Activated CD4-positive, alpha-beta T cell treated with anti-CD3 and anti-CD28 coated beads, Interleukin-10, Interleukin-2, amounts not matched to agents 100 ng/mL and 50 ng/mL, durations not matched to agents 16 hours and 8 hours (primary cell): ENCODE measurements at places on chromosomes 7 and 10.

- no peak for DNase-seq
Measured at GRCh38 chr7:8254667-8255066, 7.3 kb downstream of the ICA1 start.

GRCh38 chr10:92712016-92712889, 22.5 kb downstream of the HHEX start:
- DNase-seq: no peak

DNA sequence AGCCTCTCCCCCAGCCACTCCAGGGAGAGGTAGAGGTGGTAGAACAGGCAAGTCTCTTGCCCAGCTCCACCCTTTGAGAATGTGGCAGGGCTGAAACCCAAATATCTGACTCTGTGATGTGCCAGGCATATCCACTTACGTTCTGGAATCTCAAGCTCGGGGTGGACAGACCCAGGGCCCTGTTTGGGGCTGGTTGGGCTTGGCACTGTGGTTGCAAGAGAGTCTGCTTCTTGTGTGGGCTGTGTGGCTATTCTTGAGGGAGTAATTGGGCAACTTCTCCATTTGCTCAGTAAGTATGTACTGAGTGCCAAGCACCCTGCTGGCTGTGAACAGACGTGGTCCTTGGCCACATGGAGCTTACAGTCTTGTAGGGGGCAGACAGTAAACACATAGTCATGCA, 4.7 kb downstream of the UBTD1 start:
- DNase-seq: no peak

GRCh38 chr7:142175594-142175993, 64.1 kb downstream of the MGAM2 start:
- no peak for DNase-seq

- DNase-seq: no peak
Measured at GRCh38 chr7:96144260-96144526, 177.7 kb downstream of the SLC25A13 start.

DNA sequence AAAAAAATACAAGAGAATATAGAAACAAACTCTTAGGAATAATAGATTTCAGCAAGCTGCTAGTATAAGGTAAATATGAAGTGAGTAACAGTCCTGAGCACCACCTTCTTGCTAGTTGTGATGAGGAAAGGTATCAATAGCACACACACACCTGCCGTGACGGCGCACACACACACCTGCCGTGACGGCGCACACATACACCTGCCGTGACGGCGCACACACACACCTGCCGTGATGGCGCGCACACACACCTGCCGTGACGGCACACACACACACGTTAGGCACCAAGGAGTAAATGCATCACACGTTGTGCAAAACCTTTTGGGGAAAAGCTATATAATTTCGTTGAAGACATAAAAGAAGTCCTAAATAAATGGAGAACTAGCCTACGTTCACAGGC, 4.7 kb upstream of the JAKMIP3 start:
- no peak for DNase-seq

DNA sequence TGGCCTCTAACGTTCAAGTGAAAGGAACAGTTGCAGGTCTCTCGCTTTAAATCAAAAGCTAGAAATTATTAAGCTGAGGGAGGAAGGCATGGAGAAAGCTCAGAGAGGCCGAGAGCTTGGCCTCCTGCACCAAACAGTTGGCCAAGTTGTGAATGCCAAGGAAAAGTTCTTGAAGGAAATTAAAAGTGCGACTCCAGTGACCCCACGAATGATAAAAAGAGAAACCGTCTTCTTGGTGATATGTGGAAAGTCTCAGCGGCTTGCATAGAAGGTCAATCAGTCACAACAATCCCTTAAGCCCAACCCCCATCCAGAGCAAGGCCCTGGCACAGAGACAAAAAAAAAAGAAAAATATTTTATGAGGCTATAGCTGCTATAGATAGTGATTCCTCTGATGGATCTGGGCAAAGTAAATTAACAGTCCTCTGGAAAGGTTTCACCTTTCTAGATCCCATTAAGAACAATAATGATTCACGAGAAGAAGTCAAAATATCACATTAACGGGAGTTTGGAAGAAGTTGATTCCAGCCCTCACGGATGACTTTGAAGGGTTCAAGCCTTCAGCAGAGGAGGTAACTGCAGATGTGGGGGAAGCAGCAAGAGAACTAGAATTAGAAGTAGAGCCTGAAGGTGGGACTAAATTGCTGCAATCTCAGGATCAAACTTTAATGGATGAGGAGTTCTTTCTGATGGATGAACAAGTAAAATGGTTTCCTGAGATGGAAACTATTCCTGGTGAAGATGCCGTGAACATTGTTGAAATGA, 42.5 kb upstream of the INPP5A start:
- no peak for DNase-seq

GRCh38 chr7:20306180-20306946, 24.3 kb upstream of the ITGB8 start:
- DNase-seq: no peak

DNA sequence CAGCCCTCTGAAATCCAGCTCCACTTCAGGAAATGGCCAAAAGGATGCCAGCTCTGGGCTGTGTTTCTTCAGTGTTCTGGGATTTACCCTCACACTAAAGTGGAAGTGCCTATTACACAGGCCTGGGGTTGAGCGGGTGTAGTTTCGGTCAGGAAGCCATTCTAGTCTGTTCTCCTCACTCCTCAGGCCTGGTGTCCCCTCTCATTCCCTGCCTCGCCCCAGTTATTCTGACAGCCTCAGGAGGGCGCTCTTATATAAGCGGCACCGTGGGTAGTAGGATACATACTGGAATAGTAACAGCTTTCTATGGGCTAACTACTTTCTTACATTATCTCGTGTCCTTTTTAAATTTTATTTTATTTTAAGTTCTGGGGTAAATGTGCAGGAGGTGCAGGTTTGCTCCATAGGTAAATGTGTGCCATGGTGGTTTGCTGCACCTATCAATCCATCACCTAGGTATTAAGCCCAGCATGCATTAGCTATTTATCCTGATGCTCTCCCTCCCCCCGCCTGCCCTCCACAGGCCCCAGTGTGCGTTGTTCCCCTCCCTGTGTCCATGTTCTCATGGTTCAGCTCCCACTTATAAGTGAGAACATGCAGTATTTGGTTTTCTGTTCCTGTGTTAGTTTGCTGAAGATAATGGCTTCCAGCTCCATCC, 12.2 kb upstream of the LGI1 start:
- peak; percentile 9 for DNase-seq

GRCh38 chr7:33804140-33804660, 101.1 kb upstream of the BMPER start:
- no peak for DNase-seq

GRCh38 chr10:91564026-91564425, 68.8 kb downstream of the PPP1R3C start:
- no peak for DNase-seq

DNA sequence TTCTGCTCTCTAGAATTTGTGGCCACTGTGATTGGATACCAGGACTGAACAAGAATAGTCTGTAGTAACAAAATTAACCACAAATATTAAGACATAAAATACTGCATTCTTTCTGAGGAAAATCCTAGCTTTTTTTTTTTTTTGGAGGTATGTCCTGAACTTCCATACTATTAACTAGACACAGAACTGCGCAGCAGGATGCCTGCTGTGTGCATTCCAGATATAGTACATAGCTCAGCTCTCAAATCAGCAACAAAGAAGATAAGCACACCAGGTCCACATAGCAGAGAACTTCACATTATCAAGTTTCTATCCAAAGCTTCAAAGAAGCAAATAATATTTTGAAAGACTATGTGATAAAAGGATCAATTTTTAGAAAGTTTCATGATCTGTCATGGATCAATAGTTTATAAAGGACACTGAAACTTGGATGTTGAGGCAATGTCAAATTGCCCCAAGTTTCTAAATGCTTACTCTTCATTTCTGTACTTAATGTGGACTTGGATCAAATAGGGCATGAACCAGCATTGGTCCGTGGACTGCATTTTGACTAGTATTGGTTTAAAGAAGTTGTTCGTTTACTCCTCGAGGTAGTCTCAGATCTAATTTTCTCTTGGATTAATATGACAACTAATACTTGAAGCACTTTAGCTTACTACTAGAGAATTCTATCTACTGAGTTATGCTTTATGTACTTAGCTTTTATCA, 15.4 kb downstream of the NAMPT start:
- no peak for DNase-seq

GRCh38 chr7:72343991-72344390, 68.1 kb downstream of the CALN1 start:
- DNase-seq: no peak

GRCh38 chr10:132714986-132715775, 70.8 kb downstream of the NKX6-2 start:
- no peak for DNase-seq

DNA sequence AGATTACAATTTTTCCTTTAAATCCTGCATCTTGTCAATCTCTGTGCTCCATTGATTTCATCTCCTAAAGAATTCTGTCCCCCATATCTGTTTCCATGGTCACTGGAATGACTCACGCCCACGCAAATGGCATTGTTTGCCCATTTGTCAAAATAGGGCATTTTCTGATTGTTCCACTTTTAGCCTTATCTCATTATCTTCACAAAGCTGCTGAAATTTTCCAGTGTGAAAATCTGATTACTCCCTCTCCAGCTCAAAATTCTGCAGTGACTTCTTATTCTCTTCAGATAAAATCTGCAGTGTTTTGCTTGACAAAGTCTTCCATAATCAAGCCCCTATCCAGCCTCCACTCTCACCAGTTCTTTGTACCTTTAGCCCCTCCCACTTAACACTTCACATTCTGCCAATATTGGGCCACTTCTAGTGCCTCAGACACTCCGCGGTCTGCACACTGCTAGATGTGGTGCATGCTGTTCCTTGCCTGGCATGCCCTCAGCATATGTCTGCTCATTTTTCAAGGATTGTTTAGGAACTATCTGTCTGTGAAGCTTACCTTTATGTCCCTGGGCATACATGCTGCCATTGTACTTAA, 33.9 kb upstream of the CTTNBP2 start:
- no peak for DNase-seq

DNA sequence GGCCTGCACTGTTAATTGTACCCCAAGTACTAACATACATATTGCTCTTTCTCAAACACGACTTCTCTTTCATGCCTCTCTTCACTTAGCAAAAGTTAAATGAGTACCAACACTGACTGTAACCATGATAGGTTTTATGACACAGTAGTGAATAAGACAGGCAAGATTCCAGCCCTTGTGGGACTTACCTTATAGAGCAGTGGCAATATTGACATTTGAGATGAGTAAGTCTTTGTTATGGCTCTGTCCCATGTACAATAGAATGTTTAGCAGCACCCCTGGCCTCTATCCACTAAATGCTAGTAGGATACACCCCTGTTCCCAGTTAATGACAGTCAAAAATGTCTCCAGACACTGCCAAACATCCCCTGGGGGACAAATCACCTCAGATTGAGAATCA, 11.9 kb upstream of the COL1A2 start:
- no peak for DNase-seq

GRCh38 chr10:91976317-91977051, 52.9 kb downstream of the BTAF1 start:
- DNase-seq: no peak

GRCh38 chr10:82660986-82661385, 786.0 kb downstream of the NRG3 start:
- no peak for DNase-seq

- no peak for DNase-seq
Measured at GRCh38 chr10:11698691-11699549, 43.3 kb upstream of the ECHDC3 start.

DNA sequence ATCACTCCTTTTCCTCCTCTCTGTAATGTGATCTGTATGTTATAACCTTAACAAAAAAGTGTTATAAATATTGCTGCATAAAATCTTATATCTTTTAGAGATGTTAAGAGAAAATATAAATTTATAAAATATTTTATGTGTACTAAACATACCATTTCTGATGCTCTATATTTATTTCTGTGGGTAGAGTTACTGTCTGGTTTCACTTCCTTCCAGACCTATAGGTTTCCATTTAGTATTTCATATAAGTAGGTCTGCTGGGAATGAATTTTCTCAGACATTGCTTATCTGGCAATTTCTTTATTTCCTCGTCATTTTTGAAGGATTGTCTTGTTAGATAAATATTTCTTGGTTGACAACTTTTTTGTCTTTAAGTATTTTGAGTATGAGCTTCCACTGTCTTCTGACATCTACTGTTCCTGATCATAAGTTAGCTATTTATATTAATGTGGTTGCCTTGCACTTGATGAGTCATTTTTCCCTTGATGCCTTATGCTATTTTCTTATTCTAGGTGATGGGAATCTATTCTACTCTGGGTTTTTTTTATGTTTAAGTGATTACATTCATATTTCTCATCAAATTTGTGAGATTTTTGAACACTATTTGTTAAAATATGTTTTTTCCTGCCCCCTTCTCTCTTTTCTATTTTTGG, 11.2 kb upstream of the THSD7A start:
- DNase-seq: no peak

DNA sequence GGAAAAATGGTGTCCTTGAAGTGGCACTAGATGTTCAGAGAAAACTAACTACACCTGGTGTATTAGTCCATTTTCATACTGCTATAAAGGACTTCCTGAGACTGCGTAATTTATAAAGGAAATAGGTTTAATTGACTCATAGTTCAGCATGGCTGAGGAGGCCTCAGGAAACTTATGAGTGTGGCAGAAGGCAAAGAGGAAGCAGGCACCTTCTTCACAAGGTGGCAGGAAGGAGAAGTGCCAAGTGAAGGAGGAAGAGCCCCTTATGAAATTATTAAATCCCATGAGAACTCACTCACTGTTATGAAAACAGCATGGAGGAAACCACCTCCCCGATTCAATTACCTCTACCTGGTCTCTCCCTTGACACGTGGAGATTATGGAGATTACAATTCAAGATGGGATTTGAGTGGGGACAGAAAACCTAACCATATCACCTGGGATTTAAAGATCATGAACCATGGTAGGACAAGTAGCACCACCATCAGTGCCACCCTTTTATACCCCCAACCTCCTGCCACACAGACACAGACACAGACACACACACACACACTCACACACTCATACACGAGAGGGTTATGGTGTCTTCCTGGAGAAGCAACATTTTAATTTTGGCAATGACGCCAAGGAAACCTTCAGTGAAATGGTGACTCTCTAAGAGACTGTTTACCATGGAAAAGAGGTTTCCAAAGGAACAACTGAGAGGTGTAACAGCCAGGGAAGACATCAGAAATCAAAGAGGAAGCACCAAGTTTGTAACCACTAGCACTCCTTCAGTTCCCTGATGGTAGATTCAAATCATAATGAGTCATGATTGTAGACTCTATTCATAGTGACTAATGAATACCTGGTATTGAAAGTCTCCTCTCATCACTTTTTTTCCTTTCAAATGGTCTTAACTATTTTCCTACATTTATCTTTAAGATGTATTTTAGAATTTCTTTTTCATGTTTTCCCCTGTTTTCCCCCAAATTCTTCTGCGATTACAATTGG, 41.8 kb upstream of the WNT16 start:
- DNase-seq: no peak

GRCh38 chr10:120607710-120608703, 151.0 kb downstream of the PLPP4 start:
- DNase-seq: peak; percentile 28
